ENCODE measurements at places on chromosomes 6 and 20.

- no peak for ATAC-seq
Observed at GRCh38 chr20:45853484-45853883, 3.7 kb downstream of the ACOT8 start.

DNA sequence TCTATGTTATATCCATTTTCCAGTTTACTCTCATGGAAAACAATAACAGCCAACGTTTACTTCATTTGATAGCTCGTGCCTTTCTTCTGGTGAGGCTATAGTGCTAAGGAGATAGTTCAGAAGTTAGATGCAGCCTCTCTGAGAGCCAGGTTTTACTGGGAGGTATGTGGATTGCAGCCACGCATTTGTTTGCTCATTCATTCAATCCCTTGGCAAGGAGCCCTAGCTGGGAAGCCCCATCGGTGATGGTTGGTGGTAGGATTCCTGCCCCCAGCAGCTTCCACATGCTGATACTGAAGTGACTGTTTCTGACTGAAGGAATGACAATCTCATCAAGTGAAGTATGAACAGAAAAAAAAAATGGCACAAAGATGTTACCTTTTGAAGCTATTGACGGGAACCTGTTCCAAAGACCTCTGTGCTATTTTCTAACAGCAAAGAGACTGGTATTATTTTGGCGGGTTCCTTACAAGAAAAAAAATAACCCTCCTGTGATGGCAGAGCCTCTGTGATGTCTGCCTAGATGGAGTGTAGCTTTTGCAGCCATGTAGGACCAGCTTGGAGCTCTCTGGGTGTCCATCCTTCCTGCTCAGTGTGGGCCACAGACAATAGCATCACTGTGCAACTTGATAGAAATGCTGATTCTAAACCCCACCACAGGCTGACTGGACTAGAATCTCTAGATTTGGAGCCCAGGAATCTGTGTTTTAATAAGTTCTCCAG lies 30.6 kb downstream of the SNAP25 start:
- no peak for ATAC-seq

DNA sequence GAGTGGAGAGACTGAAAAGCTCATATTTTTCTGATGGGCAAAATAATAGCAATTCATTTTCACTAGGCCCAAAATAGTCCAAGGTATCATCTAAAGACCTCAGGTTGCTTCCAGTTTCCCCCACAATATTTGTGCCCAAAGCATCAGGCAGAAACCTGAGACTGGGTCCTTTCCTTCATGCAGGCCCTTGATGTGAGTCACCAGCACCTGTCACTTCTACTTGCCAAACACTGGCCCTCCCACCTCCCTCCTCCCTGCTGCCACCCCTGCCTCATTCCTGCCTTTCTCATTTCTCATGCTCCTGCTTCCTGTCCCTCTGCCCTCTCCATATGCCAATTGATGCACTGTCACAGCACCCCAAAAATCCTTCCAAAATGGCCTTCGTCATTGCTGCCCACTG lies 230.4 kb upstream of the CST7 start:
- no peak for ATAC-seq

DNA sequence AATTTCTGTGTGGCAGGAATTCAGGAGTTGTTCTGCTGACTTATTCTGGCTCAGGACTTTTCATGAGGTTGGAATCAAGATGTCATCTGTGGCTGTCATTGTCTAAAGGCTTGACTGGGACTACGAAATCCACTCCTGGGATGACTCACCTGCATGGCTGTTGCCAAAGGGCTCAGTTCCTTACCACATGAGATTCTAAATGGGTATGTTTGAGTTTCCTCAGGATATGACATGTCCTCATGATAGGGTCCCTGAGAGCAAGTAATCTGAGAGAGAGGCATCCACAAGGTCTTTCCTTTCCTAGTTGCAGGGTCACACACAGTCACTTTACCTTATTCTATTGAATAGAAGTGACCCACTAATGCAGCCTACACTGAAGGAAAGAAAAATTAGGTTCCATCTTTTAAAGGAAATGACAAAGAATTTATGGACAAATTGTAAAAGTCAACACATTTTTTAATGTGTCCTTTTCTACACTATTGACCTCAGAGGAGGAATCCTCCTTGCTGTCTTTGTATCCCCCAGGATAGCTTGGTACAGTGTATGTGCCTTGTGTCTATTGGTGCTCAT lies 1025.0 kb upstream of the GJE1 start:
- ATAC-seq: no peak

DNA sequence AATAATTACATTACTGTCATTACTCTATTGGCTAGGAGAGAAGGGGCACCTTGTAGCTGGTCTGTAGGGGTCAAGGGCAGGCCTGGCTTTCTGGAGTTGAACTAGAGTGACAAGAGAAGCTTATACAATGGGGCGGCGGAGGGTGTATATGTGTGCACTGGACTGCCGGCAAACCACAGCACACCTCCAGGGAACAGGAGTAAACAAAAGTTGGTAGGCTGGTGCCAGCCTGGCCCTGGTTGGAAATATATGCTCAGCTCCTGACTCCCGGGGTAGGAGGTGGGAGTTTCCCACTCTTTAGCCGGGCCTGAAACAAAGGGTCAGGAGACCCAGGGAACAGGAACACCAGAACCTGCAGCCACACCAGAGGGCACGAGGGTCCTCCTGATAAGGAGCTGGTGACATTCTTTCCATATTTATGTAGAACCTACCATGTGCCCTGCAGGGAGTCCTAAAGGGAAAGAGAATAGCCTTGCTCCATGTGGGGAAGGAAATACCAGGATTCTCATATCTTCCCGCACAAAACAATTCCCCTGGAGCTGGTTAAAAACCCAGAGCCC lies 5.1 kb downstream of the C6orf132 start:
- ATAC-seq: peak; percentile 30

- peak; percentile 17 for ATAC-seq
Observed at GRCh38 chr6:56346958-56347357, 99.6 kb upstream of the COL21A1 start.

GRCh38 chr20:5197270-5197827 lies 70.5 kb downstream of the CDS2 start:
- ATAC-seq: no peak

GRCh38 chr20:38907918-38908677 lies 18.1 kb upstream of the FAM83D start:
- ATAC-seq: no peak

- ATAC-seq: no peak
Observed at GRCh38 chr6:79515436-79515835, 21.8 kb downstream of the LCA5 start.

GRCh38 chr6:10175362-10175761 lies 239.5 kb downstream of the TFAP2A start:
- ATAC-seq: no peak

- ATAC-seq: no peak
Observed at GRCh38 chr6:2471472-2471871, 226.1 kb upstream of the GMDS start.

GRCh38 chr6:52495922-52496321 lies 75.8 kb downstream of the EFHC1 start:
- no peak for ATAC-seq

DNA sequence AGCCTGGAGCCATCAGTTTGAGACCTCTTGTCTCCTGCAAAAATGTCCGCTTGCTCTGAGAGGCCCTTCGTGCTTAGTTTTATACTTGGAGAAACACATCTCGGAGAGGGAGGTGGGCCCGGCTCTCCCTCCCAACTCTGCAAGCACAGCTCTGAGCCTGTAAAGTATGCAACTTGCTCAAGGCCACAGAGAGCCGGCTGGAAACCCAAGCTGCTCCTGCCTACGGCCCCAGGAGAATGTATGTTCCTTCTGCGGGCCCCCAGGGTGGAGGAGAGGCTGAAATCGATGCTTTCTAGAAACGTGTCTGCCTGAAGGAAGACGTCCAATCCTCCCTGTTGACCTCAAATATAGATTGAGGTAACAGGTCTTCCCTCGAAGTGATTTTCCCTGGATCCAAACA lies 205.4 kb downstream of the PREX1 start:
- no peak for ATAC-seq

- no peak for ATAC-seq
Observed at GRCh38 chr6:81557811-81558210, 194.7 kb downstream of the TENT5A start.

DNA sequence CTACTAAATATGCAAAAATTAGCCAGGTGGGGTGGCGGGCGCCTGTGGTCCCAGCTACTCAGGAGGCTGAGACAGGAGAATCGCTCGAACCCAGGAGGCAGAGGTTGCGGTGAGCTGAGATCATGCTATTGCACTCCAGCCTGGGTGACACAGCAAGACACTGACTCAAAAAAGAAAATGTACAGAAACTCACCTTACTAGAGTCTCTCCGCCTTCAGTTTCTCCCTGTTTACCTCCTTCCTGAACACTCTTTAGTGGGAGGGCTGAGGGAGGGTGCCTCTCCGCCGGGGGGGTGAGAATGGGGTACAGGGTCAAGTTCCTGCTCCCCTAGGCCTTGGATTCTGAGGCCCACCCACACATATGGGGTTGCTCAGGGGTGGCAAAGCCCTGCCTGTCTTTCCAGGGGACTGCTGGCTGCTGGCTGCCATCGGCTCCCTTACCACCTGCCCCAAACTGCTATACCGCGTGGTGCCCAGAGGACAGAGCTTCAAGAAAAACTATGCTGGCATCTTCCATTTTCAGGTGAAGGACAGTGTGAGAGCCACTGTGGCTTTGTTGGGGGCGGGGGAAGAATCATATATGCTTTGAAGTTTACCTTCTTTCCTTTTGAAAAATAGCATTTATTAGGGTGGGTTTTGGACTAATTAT lies 13.4 kb downstream of the CAPN11 start:
- ATAC-seq: no peak

GRCh38 chr6:143376375-143376774 lies 74.1 kb downstream of the ADAT2 start:
- ATAC-seq: no peak

DNA sequence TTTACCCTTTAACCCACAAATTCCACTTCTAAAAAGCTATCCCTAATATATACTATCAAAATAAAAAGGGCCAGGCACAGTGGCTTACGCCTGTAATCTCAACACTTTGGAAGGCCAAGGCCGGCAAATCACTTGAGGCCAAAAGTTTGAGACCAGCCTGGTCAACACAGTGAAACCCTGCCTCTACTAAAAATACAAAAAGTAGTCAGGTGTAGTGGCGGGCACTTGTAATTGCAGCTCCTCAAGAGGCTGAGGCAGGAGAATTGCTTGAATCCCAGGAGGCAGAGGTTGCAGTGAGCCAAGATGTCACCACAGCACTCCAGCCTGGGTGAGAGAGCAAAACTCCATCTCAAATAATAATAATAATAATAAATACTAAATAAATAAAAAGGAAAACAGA lies 82.5 kb downstream of the TRIM27 start:
- ATAC-seq: no peak

DNA sequence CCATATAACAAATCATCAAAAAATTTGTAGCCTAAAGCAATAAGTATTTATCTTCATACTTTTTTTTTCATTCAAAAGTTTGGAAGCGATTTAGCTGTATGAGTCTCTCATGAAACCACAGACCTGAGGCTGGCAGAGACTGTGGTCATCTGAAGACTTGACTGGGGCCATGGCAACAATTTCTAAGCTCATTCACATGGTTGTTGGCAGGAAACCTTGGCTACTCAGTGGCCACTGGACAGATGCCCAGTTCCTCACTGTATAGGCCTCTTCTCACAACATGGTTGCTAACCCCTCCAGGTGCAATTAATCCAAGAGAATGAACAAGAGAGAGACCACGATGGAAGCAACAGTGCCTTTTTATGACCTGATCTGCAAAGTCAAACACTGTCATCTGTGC lies 235.9 kb downstream of the BTBD3 start:
- ATAC-seq: no peak

GRCh38 chr20:61260905-61261304 lies 8.8 kb downstream of the CDH4 start:
- ATAC-seq: no peak

GRCh38 chr20:3728876-3729275 lies 3.6 kb upstream of the HSPA12B start:
- no peak for ATAC-seq

DNA sequence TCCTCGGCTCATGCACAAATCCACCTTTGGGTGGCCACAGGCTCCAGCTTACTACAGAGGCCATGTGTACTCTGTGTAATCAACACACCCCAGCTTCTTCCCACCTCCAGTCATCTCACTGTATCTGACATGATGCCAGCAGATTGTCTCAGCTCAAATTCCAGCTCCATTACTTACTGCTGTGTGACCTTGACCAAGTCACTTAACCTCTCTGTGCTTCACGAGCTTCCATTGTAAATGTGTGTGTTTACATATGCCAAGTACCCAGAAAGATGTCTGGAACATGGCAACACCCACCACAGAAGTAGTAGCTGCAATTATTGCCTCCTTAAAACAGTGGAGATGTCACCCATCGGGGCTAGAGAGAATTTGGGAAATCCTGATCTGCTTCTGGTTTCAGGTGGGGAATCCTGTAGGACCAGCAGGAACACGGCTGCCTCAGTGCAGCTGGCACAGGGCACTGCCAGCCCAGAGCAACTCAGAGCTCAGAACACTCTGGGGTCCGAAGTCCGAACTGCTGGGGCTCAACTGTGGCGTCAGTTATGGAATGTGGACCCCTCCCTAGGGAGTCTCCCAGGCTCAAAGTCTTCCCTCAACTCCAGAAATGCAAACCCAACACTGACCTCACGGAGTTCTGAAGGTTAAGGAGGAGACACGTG lies 21.2 kb upstream of the HLA-B start:
- ATAC-seq: no peak

DNA sequence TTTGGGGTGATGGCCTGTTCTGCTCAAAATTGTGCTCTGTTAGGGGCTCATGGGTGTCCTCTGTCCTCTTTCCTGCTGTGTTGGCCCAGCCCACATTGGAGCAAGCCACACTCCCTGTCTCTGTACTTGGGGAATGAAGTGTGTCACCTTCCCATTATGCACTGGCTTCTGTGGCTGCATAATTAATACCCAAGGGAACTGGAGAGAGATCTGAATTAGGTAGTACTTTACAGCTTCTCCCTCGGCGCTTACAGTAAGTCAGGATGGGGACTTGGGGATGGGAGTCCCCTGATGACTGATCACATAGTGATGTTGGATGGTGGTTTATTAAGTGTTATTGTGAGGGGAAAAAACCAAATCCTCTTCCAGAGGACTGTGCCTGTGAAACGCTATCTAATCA lies 116.6 kb downstream of the FOXO3 start:
- no peak for ATAC-seq

GRCh38 chr20:53658973-53659372 lies 65.3 kb upstream of the ZNF217 start:
- no peak for ATAC-seq

DNA sequence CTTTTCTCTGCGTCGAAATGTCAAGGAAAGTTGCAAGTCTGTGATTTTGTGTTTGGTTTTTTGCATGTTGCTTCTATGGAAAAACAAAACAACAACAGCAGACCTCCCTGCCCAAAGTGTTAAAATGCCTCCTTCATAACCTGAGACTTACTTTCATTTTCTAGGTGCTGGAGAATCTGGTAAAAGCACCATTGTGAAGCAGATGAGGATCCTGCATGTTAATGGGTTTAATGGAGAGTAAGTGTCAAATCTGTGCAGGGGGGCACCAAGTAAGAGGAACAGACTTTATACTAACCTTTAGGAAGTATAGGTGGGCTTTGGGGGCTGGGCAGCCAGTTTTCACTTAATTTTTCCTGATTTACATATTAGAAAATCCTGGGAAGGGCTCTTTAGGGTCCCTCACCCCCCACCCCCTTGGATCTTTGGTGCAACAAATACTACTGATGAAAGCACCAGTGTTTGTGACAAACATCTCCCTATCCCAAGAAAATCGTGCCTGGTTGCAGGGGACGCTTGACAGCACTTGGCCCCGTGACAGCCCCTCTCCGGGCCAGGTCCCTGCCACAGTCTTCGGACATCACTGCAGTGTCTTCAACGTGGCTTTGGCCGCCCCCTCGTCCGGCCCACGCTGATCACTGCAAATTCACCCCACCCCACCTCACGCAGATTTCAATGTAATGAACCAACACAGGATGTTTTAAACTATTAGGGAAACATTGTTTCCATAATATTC lies 43.1 kb downstream of the GNAS start:
- ATAC-seq: no peak
